Glutamatergic neuron (in vitro differentiated cells): ENCODE measurements at places on chromosomes 5 and 9.

DNA sequence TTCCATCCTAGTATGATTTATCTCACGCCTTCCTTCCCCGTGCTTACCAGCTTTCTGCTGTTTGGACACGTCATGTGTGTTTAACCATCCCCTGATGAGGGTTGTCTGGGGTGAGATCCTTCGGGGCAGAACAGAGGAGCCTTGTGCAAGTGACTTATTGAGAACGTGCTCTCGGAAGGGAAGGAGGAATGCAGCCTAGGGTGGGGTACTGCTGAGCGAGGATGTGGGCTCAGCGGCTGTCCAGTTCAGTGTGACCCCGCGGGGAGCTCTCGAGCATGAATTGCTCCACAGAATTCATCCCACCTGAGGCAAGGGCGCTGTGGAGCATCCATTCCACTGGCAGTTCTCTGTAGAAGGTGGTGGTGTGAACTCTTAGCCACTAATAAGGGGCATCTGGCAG lies 4.0 kb downstream of the MYOZ3 start:
- no peak for DNase-seq

GRCh38 chr5:126433701-126434100 lies 10.5 kb downstream of the GRAMD2B start:
- DNase-seq = no peak

DNA sequence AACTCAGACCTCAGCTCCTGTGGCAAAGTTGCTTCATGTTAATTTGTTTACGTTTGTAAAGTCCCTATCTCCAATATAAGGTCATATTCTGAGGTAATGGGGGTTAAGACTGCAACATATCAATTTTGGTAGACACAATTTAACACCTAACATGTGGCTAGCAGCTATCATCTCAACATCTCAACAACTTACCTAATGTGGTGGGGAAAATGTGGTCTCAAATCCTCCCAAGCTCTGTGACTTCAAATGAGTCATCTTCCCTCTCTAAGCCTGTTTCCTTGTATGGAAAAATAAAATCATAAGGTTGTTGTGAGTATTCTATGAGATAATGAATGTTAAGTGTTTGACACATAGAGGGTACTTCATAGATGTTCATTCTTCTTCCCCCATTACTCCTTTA lies 443.3 kb downstream of the CDK5RAP2 start:
- no peak for DNase-seq

- DNase-seq = no peak
These were observed 89.6 kb upstream of the CEP78 start for GRCh38 chr9:78146241-78146640.

- no peak for DNase-seq
These were observed 50.3 kb downstream of the NSD1 start for GRCh38 chr5:177183766-177184360.

DNA sequence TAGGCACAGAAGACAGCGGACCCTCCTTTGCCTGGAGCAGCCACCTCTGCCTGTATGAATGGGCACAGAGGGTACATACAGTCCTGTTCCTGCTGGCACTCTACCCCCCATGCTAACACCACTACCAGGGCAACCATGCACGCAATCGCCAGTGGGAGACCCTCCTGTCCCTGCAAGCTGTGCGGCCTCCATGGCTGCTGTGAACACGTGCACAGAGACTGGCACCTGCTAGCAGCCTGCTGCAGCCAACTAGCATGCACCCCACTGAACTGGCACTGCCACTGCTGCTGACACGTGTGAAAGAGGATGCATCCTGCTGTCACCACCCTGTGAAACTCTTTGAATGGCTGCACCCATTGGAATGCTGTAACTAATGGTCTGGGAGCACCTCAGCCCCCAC lies 885.2 kb upstream of the ARRDC3 start:
- DNase-seq = no peak

DNA sequence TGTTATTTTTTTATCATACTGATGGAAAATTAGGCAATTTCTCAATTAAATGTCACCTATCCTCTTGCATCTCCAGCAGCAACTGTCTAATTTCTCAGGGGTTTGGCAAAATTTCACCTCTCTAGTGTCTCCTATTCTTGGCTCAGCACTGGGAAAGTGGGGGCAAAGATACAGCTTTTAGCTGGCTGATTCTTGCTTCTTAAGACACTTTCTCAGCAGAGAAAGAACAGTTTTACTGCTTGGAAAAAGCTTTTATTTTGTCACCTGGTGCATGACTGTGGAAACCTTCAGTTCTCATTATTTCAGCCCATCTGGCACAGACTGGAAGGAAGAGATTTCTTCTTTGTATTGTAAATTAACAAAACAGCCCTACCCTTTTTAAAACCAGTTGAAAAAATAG lies 283.6 kb upstream of the SGCD start:
- no peak for DNase-seq

DNA sequence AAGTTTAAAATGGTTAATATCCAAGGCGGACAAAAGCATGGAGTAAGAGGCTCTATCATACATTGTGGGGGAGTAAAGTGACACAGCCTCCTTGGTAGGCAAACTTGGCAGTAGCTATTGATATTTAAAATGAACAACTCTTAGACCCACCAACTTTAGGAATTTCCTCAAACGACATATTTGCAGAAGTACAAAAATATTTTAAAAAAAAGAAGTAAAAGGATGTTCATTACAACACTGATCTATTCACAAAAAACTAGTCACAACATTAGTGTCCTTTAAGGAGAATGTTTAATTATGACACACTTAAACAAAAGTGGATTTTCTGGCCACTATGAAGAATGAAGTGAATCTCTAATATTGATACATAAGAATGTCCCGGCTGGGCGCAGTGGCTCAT lies 1.7 kb downstream of the ALG2 start:
- DNase-seq = no peak

DNA sequence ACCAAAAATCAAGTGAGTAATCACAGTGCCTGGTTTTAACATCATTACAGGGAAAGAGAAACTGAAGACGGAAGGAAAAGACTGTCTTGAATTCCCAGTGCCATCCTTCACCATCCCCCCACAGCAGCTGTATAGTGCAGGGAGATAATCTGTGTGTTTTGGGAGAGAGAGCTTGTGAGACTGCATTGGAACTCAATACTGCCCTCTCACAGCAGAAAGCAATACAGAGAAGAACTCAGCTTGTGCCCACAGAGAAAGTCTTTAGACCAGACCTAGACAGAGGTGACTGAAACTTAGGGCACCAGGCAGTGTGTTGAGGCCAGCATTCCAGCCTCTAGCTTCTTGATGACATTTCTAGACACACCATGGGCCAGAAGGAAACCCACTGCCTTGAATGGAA lies 754.7 kb upstream of the CDH6 start:
- no peak for DNase-seq

DNA sequence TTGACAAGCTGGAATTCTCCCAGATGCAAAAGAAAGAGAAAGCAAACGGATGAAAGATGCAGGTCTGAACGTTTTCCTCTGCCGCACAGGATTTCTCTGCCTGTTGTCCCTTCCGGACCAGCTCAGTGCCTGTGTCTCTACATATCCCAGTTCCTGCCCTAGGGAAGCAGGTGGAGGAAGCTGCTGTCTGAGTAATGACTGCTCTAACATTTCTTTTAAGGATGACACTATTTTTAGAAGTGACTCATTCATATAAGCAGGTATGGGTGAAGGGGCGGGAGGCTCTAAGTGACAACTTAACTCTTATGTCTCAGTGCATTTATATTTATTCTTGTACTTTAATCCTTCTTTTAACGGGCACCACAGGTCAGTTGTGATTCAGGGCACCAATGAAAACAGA lies 128.8 kb downstream of the SLC24A2 start:
- DNase-seq = no peak

DNA sequence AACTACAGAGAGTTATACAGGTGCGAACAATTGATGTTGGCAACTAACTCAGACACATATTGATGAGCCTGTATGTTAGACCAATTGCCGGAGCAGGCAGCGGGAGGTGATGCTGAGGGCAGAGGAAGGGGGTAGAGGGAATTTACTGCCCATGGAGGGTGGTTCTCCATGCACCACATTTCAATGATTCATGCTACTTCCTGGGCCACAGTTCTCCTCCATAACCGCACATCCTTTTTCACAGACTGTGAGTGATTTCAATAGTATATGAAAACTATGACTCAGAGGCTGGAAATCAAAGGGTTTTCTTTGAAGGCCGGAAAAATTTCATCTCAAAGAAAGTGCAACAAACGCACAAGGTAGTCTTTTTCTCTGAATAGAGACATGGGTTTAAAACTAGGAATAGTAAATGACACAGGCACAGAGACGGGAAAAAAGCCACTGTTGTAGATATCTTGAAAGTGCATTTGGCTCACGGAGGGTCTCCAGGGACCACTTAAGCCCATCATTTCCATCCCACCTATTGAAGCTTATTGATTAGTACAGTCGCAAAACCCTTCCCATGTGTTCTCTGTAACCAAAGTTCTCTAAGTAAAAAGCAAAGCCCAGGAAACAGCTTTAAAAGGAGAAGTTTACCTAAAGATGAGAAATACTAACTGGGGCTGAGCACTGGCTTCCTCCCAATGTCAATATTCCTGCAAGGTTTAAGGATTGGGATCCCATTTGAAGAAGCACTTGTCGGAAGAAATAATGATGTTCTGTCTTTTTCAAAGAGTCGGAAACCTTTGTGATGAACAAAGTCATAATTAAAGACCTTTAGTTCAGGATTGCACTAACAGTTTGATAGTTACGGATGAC lies 28.0 kb upstream of the ADAM19 start:
- DNase-seq = peak; percentile 47

DNA sequence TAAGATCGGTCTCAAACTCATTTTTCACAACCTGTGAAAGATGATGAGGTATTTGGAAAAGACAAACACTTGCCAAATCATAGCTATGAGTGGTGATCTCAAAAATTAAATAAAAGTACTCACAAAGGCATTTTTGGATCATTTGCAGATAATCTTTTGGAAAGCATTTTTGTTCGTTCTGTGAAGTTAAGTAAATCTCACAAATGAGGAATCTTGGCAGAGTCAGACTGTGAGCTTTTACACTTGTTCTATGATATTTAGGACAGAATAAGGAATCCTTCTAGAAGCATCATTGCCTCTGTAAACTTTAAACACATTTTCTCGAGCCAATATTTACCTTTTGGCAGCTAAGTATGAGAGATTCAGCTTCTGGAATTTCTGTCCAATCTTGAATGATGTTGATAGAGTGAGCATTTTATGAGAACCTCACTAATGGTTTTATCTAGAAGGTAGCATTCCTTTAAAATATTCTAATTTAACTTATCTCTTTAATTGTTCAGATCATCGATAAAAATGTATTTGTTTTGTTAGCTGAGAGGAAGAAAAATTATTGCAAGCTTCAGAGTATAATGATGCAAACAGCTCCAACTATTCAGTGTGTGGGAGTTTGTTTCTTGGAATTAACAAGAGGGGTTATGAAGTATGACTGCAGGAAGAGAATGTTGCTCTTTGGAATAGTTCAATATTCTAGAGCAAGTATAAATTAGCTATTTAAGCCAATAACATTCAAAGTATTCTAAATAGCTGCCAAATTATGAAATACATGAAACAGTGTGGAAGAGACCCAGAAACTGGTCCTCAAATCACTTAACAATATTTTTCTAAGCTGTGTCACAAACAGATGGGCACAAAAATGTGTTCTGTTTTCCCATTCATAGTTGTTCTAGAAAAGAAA lies 48.6 kb upstream of the SLCO6A1 start:
- DNase-seq = no peak

DNA sequence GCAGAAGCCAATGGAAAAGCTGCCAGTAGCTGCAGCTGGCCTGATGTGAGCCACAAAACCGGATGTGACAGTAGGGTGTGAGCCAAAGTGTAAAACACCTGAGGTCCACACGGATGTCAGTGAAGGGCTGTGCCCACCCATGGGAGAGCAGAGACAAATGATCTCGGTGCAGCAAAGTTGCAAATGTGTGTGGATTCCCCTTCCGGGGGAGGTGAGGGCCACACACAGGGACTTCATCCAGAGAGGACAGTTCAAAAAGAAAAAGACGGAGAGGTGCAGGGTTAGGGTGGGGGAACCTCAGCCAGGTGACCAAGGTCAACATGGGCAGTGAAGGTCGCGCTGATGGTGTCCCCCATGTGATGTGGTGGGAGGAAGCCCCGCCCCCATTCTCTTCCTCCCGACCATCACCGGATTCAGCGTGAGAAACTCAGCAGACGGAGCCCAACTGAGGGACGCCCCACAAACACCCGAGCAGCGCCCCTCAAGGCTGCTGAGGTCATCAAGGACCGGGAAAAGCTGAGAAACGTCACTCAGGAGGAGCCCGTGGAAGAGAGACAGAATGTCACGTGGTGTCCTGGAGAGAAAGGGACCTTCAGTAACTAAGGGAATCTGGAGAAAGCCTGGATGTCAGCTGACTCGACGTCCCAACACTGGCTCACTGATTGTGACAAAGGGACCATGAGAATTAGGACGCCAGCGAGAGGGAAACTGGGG lies 11.4 kb upstream of the PTGDS start:
- DNase-seq = no peak

GRCh38 chr9:84151236-84151635 lies 170.6 kb downstream of the RMI1 start:
- no peak for DNase-seq

DNA sequence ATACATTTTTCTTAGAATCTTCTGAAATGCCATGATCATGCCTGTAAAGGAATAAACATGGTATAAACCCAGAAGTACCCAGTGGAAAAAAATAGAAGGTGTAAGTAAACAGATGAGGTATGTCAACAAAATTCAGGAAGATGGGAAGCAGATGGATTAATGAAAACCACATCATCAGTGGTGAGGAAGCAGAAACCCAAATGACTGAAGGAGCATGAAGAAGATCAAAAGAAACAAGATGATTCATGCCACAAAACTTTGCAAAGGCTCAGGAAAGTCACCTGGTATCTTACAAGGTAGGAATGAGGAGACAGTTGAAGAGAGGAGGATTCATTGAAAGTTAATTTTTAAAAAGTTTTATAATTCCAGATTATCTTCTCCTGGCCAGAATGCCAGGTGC lies 132.8 kb upstream of the PAPPA start:
- no peak for DNase-seq

- no peak for DNase-seq
These were observed 190.3 kb downstream of the GOLPH3 start for GRCh38 chr5:31983851-31984250.

DNA sequence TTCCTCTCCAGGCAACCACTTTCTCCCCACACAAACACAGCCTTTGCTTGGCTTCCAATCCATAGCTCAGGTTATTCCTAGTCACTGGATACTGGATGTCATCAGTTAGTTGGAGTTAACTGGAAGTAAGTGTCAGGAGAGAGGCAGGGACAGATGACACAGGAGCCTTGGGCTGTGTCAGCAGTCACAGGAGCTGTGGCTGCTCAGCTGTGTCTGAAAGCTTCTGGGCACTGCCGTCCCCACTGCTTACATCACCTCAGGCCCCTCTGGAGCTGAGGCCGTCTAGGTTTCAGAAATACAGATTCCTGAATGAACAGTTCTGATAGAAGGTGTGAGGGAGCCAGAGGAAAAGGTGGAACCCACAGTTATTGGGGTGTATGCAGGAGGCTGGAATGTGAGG lies 17.3 kb upstream of the FAM240B start:
- DNase-seq = no peak
